ENCODE measurements at places on chromosomes 1 and 21. TPM values are rescaled to one million over a fixed set of nuclear protein-coding genes. Genes with fewer than 3 reads are reported as not detected.

DNA sequence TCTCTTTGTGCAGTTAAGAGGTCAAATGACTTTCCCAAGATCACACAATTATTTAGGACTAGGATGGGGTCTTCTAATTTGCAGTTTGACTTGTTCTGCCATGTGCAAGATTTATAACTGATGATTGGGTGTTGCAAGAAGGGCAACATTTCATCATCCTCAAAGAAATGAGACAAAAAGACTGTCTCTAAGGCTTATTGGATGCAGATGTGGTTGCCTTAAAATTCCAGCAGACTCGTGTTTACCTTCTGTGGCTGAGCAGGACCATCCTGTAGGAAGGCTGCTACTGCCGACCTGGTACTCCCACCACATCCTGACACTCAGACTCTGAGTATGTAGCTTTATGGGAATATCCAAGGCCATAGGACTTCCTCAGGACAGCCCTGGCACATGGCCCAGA, 99.9 kb upstream of the SGIP1 start:
- H3K4me3 ChIP-seq, result no peak overlapping the region
- no peak overlapping the region for H3K27ac ChIP-seq

- DNase-seq, result no peak
- no peak overlapping the region for H3K4me3 ChIP-seq
- H3K27me3 ChIP-seq, result no peaks in the 10 kb centered on the region
- peaks cover 12% of the 10 kb centered on the region for H3K4me1 ChIP-seq
- H3K27ac ChIP-seq, result no peak overlapping the region
- no peaks in the 10 kb centered on the region for H3K36me3 ChIP-seq
Measured at GRCh38 chr1:10200620-10201019, 9.8 kb upstream of the KIF1B start.

- no peak overlapping the region for H3K27ac ChIP-seq
- no peaks in the 10 kb centered on the region for H3K27me3 ChIP-seq
- no peak for DNase-seq
- H3K36me3 ChIP-seq, result no peaks in the 10 kb centered on the region
- no peaks in the 10 kb centered on the region for H3K4me1 ChIP-seq
Measured at GRCh38 chr1:161499099-161500039, 5.9 kb upstream of the FCGR2A start.

GRCh38 chr1:183696981-183697380, 43.9 kb upstream of the APOBEC4 start:
- H3K4me3 ChIP-seq, result no peak overlapping the region
- no peaks in the 10 kb centered on the region for H3K36me3 ChIP-seq
- H3K4me1 ChIP-seq, result no peaks in the 10 kb centered on the region
- DNase-seq, result no peak
- no peaks in the 10 kb centered on the region for H3K27me3 ChIP-seq

- no peaks in the 10 kb centered on the region for H3K36me3 ChIP-seq
- H3K27me3 ChIP-seq, result no peaks in the 10 kb centered on the region
- peaks cover 25% of the 10 kb centered on the region for H3K4me1 ChIP-seq
- DNase-seq, result peak; percentile 40
Measured at GRCh38 chr1:161200992-161201835, 953 bp upstream of the NDUFS2 start.

The FYB2 gene
- not detected for total RNA-seq

Measured in SJCRH30 (cell line).